ENCODE measurements at places on chromosomes 5 and 9.

GRCh38 chr5:169832304-169832703 lies 148.0 kb downstream of the INSYN2B start:
- no peak for DNase-seq

DNA sequence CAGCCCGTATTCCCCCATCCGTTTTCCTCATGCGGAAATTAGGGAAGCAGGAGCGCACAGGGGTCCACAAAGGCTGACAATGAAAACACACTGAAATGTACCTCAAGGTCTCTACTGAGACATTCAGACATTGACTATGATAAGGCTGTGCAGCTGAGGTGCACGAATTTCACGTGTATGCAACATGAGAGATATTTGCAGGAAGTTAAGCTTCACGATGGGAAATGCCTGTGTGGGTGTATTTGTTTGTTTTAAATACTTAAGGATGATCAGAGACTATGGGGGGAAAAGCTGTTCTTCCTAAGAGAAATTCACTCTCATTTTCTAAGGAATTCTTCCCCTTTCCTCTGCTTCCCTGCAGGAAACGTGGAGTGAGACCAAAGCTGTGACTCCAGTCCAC lies 2.6 kb upstream of the SPATA31E1 start:
- no peak for DNase-seq

DNA sequence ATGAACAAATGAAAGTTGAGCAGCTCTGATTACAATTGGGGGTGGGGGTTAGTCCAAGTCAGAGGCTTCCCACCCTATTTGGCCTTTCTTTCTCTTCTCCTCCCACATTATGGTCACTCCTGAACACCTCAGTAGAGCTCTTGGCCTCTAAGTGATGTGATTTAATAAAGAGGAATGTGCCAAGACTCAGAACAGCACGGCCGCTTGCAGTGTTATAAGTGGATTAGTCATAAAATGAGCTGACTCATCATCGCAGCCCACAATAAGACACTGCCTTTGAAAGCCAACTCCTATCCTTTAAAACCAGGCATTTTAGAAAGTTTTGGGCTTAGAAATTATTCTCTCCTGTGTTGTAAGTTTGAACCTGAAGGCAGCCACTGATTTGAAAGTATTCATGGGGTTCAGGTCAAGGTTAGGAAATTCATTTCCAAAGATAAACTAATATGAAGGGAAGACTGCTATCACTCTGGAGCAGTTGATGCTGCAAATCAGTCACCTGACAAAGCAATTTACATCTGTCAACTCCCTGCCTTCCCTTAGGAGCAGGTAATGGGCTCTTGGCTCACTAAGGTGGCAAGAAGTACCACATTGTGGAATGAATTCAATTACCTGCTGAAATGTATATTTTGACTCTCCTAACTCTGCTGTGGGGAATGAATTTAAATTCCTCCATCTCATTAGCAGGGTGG lies 283.6 kb upstream of the NMUR2 start:
- DNase-seq, result no peak

DNA sequence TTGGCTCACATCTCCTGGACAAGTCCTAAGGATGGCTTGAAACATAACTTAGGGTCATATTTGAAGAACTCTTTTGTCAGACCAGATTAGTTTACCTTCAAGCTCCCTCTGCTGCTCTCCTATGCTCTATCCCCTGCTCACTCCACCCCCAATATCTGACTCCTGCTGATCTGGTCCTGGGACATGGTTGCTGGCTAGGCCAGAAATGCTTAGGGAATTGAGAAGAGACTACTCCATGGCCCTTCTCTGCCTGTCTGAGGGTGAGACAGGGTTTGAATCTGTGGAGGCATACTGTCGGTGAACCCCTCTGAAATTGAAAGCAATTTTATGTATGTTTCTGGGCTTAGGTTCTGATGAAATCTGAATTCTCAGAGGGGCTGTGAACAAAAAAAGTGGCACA lies 3.3 kb downstream of the OTULIN start:
- DNase-seq, result no peak

GRCh38 chr5:14277385-14278320 lies 134.5 kb downstream of the TRIO start:
- no peak for DNase-seq

GRCh38 chr5:167107684-167108083 lies 1183.8 kb upstream of the WWC1 start:
- DNase-seq, result no peak

DNA sequence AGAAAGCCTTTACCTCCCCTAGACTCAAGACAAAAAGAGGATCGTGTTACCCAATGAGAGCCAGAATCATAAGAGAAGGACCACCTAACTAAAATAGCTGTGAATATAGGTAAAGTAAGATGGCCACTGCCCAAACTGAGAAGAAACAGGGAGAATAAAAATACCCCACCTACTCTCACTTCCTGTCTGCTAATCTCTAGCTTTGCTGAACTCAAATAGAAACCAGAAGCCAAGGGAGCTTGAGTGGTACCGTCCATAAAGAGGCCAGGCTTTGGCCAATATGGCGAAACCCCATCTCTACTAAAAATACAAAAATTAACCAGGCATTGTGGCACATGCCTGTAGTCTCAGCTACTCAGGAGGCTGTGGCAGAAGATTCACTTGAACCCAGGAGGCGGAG lies 123.0 kb upstream of the FST start:
- DNase-seq, result no peak

DNA sequence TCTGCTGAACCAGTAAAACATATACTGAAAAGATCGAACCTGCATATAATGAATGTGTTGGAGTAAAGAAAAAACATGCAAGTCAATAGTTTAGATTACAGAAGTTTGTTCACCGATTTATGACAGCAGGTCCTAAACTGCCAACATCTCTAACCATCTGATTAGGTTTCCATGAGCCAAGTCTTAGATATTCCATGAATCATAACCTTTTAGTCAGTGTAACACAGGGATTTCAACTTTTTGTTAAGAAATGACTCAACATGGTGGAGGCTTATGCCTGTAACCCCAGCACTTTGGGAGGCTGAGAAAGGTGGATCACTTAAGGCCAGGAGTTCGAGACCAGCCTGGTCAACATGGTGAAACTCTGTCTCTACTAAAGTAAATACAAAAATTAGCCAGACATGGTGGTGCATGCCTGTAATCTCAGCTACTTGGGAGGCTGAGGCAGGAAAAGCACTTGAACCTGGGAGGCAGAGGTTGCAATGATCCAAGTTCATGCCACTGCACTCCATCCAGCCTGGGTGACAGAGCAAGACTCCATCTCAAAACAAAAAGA lies 38.7 kb downstream of the APC start:
- DNase-seq, result no peak

- DNase-seq, result no peak
Measured at GRCh38 chr5:137263371-137264005, 235.6 kb downstream of the SPOCK1 start.

GRCh38 chr5:39177631-39177964 lies 41.8 kb downstream of the FYB1 start:
- DNase-seq, result no peak
